ENCODE measurements at places on chromosomes 1 and 21. TPM values are rescaled to one million over a fixed set of nuclear protein-coding genes. Genes with fewer than 3 reads are reported as not detected.

Gene CDK18
- 1.7 TPM for total RNA-seq

Gene C1orf94
- not detected for total RNA-seq

Gene PCAT6
- total RNA-seq: not detected

Gene ANGPTL1
- not detected for total RNA-seq

Gene HOOK1
- 0.14 TPM for total RNA-seq

Gene GRHL3
- not detected for total RNA-seq

Gene AGT
- under 0.01 TPM for total RNA-seq

Gene FGR
- 0.74 TPM for total RNA-seq

Gene ATP6V1G3
- 0.47 TPM for total RNA-seq

Gene WNT4
- 0.14 TPM for total RNA-seq

Gene KPRP
- total RNA-seq: not detected

Gene RBM15
- 43.3 TPM for total RNA-seq

Gene OR10K2
- total RNA-seq: not detected

Gene TGFB2
- total RNA-seq: 36.2 TPM

Gene SH3BGR
- 0.51 TPM for total RNA-seq

Gene C8A
- total RNA-seq: not detected

Gene KLHL21
- 31.7 TPM for total RNA-seq

Gene LYPD8
- 0.23 TPM for total RNA-seq

Gene KCNH1
- under 0.01 TPM for total RNA-seq

Gene IQCC
- total RNA-seq: 1.0 TPM

Gene CD5L
- total RNA-seq: not detected

Gene ADAMTS5
- 0.34 TPM for total RNA-seq

Gene SLAMF1
- not detected for total RNA-seq

Gene KCNQ4
- total RNA-seq: not detected

Gene PTP4A2
- 243 TPM for total RNA-seq

Gene SPRR2B
- not detected for total RNA-seq

Gene C21orf91
- total RNA-seq: 6.7 TPM

Gene ALG14
- total RNA-seq: 2.2 TPM

Gene RNF186
- not detected for total RNA-seq

All from dermis blood vessel endothelial cell (primary cell).